NCI-H1694 treated with DMSO at 0.1 percent for 48 hours (cell line): ENCODE measurements at places on chromosomes 6 and 20.

DNA sequence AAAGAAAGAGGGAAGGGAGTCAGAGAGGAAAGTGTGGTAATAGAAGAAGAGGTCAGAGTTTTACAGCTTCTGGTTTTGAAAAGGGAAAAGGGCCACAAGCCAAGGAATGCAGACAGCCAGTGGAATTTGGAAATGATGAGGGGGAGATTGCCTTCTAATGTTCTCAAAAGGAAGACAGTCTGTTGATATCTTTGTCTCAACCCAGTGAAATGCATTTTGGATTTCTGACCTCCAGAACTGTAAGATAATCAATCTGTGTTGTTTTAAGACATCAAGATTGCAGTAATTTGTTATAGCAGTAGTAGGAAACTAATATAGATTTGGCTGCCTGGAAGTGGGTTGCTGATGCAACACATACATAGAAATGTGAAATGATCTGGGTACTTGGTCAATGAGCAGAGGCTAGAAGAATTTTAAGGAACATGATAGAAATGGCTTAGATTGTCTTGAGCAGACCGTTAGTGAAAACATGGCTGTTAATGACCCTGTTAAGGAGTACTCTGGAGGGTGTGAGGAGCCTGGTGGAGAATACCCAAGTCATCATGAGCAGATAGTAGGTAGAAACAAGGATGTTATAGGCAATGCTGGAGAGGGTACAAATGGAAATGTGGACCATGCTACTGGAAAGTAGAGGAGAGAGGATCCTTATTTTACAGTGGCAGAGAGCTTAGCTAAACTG lies 255.8 kb upstream of the RAB32 start:
- no peak for DNase-seq

- DNase-seq: no peak
Observed at GRCh38 chr6:159953091-159953601, 15.7 kb upstream of the IGF2R start.

GRCh38 chr6:156068881-156069280 lies 613.2 kb upstream of the NOX3 start:
- peak; percentile 1 for DNase-seq

DNA sequence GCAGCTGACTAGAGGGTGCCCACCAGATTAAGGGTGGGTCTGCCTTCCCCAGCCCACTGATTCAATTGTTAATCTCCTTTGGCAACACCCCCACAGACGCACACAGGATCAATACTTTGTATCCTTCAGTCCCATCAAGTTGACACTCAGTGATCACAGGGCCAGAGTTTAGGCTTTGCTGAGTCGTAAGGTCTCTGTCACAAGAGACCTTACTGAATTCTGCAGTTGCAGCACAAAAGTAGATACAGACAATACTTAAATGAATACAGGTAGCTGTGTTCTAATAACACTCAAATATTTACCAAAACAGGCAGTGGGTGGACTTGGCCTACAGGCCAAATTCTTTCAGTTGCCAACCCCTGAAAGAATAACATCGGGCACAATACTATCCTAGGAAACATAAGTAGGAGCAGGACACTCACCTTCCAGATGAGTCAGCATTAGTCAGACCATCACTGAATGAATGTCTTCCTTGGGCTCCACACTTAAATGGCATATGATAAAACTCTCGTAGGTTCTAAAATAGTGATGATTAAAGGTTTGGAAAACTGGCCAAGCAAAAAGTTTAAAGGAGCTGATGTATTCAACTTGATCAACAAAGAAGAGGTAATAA lies 190.0 kb downstream of the UBE3D start:
- no peak for DNase-seq

DNA sequence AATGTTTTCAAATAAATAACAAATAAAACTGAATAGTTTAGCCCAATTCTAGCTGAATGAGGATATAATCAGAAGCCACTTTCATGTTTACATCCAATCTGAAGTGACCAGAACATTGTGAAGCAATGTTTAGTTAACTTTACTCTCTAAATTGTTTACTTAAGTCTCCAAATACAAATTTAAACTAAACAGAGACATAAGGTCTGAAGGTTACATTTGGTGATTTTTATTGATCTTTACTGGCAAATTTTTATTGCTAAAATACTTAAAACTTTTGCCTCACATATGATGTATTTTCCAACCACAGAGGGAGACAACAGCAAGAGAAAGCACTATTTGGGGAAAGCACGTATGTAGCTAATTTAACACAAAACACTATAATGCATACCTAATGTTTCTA lies 106.8 kb upstream of the THEMIS start:
- no peak for DNase-seq

- peak; percentile 70 for DNase-seq
Observed at GRCh38 chr6:3228771-3229565, 1.5 kb upstream of the TUBB2B start.

GRCh38 chr6:118708055-118708454 lies 56.7 kb upstream of the CEP85L start:
- DNase-seq: no peak

- DNase-seq: no peak
Observed at GRCh38 chr6:57024321-57024720, 22.2 kb upstream of the KIAA1586 start.

DNA sequence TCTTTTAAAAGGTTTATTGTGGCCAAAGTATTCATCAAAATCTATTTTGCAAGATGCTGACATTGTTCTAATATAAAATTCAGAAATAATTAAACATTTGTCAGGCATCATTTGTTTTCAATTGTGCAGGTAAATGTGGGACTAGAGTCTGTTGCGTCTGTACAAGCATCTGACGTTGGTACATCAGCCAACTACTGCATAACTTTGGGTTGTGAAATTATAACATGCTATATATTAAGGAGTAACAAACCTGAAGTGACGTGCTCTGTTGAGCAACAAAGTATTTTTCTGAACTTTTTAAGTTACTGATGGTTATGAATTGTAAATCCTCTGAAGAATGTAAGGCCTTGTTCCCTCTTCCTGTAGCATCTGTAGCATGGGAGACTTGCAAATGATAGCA lies 66.0 kb downstream of the RNF182 start:
- no peak for DNase-seq
